Ascending aorta (tissue), 2 donors: ENCODE measurements at places on chromosomes 16 and 17.

DNA sequence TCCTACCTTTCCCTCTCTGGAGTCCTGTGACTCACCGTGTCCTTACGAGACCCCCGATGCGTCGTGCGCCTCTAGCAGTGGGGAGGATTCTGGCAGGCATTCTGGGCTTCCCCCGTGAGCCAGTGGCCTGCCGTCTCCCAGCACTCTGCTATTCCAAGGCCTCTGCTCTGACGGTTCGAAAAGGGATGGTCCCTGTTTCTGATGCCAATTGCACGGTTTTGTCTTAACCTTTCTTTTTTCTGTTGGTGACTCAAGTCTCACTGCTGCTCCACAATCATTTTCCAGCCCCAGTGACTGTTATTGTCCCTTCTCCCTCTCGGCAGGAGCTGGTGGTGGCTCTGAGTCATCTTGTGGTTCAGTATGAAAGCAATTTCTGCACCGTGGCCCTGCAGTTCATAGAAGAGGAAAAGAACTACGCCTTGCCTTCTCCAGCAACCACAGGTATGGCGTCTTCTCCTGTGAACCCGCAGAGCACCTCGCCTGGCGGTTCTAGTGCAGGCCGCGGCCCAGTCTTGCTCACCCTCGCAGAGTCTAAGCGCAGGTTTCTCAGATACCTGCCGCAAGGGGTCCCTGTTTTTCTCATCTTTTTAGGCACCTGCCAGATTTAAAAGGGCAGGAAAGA is 100.1 kb upstream of the CHMP6 start:
- no peak for DNase-seq

GRCh38 chr16:75108792-75109731 is 7.5 kb downstream of the LDHD start:
- peak; percentile 96 for DNase-seq

GRCh38 chr16:782766-783403 is 5.3 kb downstream of the RPUSD1 start:
- no peak for DNase-seq

DNA sequence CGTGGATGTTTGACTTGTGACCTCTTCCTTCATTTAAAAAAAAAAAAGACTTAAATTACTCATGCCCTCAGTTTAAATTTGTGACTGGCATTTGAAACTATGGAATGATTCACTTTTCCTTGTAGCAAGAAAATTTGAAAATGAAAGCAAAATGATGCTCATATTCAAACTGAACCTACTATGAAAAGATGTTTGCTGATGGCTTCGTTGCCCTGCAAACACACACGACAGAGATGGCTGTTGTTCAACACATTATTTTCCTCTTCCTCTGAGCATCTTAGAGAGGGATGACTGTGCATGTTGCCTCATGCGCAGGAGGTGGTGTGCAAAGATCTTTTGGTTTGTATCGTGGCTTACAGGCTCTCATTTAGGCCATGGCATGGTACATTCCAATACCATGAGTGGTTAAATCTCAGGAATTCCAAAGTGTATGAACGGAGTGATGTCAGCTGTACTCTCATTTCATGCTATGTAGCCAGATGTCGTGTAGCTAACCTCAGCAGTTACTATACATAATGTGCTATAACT is 164.5 kb downstream of the PRKCA start:
- DNase-seq: no peak

DNA sequence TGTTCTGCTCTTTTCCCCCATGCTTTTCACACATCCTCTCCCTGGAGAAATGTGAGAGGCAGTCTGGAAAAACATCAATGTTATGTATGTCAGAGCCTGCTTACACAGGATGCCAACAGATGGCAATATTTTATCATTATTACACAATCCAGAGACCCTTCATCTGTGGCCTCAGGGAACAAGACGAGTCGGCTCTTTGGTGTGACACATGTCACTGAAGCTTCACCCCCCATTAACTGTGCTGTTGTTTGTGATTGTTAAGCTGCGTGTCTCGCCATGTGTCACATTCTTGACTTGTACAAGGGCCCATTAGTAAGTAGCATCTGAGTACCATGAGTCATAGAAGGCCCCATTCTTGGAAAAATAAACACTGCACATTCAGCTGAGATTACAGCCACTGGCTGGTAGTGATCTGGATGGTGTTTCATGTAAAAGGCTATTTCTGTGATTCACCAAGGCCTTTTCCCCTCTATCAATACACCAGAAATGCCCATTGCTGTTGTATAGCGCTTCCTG is 682.1 kb upstream of the SOX9 start:
- no peak for DNase-seq

- DNase-seq: no peak
These were observed 40.9 kb downstream of the TMEM235 start for GRCh38 chr17:78272181-78272913.

DNA sequence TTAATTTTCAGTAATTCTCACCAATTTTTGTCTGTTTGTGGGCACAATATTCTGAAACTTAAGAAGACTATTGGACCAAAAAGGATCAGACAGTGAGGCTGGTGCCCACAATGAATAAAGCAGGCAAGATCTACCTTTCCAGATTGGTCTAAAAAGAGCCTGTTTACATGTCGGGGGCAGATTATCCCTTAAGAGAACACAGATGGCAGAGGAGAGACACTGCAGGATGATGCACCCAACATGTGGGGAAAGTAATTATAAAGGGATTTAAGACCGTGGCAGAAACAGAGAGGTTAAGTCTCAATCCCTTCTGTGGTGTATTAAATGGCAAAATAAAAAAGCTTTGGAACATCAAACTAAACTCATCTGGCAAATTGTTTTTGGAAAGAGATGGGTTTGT is 331.8 kb upstream of the CDH11 start:
- DNase-seq: no peak

DNA sequence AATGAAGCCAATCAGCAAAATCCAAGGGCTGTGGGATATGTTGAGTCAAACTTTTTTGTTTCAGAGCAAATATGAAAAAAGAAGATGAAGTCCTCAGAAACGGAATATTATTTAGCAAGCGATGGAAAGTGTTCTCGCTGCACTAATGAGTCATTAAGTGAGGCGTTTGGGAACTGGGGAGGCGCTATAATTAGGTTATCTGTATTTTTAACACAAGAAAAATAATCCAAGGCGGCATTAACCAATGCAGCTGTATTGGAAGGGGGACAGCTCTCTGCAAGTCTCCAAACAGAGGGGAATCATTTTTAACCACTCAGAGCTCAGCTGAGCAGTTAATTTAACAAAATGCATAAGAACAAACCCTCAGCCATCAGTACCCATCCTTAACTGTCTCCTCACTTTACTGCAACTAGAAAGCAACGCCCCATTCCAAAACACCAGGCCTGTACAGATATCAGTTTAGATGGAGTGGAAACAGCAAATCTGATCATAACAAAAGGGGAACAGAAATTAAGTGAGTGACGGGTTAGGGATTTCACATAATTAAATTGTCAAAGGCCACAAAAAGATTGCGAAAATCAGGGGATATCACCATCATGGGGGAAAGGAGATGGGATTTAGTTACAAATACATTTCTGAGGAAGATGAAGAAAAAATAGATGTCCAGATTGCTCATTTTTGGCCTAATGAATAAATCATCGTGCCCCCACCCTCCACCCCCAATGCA is 211.0 kb upstream of the TOX3 start:
- DNase-seq: no peak

- DNase-seq: no peak
These were observed 6.1 kb downstream of the MINK1 start for GRCh38 chr17:4839221-4839620.

- peak; percentile 42 for DNase-seq
These were observed 49.6 kb upstream of the RPL38 start for GRCh38 chr17:74153821-74154430.

GRCh38 chr17:66462010-66462409 is 159.6 kb downstream of the PRKCA start:
- no peak for DNase-seq

GRCh38 chr17:55420067-55420775 is 1.4 kb downstream of the MMD start:
- no peak for DNase-seq

GRCh38 chr17:48031966-48032365 is 5.6 kb downstream of the COPZ2 start:
- DNase-seq: no peak

DNA sequence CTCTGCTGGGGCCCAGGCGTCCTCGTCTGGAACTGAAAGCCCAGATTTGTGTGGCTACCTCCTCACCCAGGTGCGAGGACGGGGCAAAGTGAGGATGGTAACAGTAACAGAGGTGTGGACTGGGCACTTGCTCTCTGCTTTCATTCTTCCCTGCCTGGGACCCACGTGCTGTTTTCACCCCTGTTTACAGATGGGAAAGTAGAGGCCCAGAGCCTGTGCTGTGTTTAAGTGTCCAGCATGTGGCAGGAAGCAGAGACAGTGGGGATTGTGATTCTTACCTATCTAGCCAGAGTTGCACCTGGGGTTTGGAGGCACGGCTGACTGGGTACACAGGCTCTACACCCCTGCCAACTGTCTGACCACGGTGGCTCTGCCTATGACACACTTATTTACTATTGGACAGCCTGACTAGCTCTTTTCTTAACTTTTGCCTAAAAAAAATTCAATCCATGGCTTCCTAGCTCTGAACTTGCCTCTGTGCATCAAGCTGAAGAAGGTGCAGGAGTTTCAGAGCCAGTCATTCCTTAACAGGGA is 155.4 kb downstream of the CLEC16A start:
- no peak for DNase-seq

GRCh38 chr17:47223007-47223406 is 13.9 kb downstream of the MYL4 start:
- no peak for DNase-seq

DNA sequence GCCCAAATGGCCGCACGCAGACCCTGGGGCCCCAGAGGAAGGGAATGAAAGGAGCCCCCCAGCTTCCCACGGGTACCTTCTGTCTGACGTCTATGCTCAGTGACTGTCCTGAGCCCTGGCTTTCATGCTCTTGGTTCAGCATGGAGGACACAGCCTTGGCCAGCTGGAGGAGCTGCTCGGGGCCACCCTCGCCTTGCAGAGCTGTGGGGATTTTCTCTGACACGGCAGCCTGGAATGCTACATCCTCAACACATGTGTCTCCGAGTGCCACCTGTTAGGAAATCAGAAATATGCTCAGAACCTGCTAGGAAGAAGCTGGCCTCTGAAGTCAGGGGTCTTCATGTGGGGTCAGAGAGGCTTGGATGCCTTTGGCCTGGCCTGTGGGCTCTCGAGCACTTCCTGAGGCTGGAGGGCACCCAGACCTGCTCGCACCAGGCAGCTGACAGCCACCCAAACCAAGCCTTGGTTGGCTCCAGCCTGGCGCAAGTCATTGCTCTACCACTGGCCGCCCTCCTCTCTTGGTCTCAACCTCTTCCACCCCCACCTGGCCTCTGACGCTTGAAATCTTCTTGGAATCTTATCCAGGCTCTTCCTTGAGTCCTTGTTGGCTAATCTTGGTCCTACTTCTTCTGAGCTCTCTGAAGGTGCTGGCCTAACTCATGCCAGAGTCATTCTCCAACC is 63.7 kb upstream of the BCO1 start:
- DNase-seq: no peak

GRCh38 chr16:1048442-1049112 is 24.0 kb upstream of the SSTR5 start:
- no peak for DNase-seq

- no peak for DNase-seq
These were observed 31.1 kb downstream of the TPSG1 start for GRCh38 chr16:1193825-1194581.

GRCh38 chr17:40963838-40964237 is 2.9 kb downstream of the KRT39 start:
- DNase-seq: no peak

DNA sequence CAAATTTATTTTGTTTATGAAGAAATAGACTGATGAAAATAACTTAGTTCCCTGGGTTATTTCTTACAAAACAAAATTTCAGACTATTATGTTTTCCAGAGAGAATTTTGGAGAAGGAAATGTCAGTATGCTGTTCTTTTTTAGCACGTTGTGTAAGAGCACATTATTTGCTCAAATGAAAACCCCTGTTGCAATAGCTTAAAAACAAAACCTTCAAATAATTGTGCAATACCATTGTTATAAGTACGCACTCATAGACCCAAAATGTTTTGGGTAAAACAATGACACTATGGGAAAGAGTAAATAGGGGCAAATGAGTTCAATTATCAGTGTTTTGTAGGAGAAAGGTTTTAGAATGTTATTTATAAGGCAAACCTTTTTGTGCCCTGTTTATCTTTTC is 18.2 kb downstream of the VMP1 start:
- DNase-seq: no peak

DNA sequence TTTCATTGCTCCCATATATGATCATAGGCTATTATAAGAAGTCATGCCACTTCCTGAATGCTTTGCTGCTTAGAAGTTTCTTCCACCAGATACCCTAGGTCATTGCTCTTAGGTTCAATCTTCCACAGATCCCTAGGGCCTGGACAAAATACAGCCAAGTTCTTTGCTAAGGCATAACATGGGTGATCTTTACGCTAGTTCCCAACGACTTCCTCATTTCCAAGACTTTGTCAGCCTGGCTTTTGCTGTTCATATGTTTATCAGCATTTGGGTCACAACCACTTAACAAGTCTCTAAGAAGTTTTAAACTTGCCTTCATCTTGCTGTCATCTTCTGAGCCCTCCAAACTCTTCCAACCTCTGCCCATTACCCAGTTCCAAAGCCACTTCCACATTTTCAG is 20.1 kb upstream of the DLX3 start:
- DNase-seq: no peak

- DNase-seq: no peak
These were observed 1.4 kb downstream of the GIT1 start for GRCh38 chr17:29588017-29588561.

- no peak for DNase-seq
These were observed 573 bp downstream of the CTDNEP1 start for GRCh38 chr17:7250695-7251627.

DNA sequence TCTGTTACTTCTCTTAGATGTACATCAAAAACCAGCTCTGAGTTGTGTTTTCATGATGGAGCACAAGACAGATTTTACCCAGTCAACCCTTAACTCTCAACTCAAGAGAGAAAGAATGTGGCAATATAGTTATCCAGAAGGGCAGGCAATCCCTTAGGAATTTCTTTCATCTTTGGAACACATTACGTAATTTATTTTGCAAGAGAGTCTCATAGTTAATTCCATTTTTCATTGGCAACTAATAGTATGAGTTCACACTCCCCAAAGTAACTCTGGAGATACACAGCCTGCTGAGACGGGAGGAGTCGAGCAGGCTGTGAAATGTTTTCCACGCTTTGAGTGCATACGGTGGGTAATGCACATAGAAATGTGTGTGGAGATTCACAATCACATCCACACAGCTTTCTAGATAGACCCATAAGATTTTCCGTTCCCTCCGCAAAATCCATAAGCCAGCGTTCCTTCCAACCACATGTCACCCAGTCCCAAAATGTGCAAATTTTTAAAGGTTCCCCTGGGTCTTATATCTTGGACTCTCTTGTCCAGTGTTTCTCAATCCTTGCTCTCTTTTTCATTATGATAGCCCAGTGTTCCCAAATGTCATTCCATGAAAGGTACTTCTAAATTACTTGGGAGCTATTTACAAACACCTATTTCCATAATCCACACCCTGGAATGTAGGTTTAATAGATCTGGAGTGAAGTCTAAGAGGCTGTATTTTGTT is 8.4 kb upstream of the CDRT4 start:
- no peak for DNase-seq

GRCh38 chr17:64081802-64082799 is 47.8 kb downstream of the ERN1 start:
- no peak for DNase-seq

- DNase-seq: no peak
These were observed 1.8 kb downstream of the TMEM95 start for GRCh38 chr17:7356756-7357155.

GRCh38 chr16:85570213-85570734 is 42.8 kb upstream of the GSE1 start:
- no peak for DNase-seq

- DNase-seq: no peak
These were observed 684 bp downstream of the SLX4 start for GRCh38 chr16:3610698-3611145.
